ENCODE measurements at places on chromosomes 1 and 21.

DNA sequence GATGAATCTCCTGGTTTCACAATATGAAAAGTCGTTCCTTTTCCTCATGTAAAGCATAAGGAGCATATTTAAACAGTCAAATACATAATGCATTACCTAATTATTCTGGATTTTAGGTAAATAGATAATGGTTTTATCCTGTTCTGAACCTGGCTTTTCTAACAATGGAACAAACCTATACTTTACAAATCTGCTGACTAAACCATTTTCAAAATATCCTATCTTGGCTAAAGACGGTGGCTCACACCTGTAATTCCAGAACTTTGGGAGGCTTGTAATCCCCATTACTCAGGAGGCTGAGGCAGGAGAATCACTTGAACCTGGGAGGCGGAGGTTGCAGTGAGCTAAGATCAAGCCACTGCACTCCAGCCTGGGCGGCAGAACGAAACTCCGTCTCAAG, 2.9 kb downstream of the SMIM12 start:
- DNase-seq, result no peak

DNA sequence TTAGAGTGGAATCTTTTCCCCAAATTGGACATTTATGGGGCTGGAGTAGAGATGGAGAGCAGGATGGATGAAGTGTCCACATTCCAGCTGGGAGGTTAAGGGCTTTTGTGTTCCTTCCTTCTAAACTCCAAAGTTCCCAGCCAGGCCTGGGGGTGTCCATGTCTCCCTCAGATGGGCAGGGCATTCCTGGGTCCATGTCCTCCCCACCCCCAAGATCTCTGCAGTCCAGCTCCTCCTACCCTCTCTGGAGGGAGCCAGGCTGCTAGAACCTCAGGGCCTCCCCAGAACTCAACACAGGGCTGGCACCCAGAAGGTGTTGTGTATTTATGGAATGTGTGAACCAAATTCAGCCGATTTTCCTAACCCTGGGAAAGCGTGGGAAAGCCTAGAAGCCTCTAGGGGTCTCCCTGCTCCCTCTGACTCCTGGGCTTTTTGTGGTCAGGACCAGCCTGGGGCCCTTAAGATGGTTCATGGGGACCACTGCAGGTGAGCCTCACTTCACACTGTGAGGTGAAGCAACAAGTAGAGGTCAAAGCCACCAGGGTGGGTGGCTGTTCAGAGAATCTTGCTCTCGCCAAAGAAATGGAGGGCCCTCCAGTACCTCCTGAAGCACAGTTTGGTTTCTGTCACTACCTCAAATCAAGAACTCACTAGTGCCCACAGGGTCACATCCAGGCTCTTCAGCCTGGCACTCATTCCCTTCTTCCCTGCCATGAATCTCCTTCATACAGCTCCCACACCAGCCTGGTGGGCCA, 54.8 kb downstream of the GLIS1 start:
- no peak for DNase-seq

- no peak for DNase-seq
Measured at GRCh38 chr1:48790397-48790796, 13.7 kb upstream of the BEND5 start.

DNA sequence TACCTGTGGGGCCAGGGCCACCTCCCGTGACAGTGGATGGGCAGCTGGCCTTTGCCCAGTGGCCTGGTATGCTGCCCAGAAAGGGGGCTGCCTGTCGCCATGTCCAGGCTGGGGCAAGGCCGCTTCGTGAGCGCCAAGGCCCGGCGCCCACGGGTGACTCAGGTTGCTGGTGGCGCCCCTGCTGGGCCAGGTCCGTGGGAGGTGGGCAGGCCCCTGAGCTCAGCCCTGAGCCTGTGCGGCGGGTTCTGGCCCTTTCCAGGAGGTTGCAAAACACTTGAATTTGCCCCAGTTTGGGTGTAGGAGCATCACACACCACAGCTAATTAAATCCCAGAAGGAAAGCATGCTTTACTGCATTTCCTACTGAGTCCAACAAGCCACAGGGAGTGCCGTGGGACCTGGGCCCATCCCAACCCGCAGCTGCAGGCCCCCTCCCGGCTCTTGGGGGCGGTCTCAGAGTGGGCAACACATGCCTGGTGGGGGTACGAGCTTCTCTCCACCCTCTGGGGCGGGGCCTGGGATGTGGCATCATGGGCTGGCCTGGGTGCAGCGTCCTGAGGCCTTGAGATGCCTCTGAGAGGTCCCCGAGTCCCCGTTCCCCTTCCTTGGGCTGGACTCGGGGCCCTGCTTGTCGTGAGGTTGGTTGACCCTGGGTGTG, 159.8 kb downstream of the PEX14 start:
- no peak for DNase-seq

DNA sequence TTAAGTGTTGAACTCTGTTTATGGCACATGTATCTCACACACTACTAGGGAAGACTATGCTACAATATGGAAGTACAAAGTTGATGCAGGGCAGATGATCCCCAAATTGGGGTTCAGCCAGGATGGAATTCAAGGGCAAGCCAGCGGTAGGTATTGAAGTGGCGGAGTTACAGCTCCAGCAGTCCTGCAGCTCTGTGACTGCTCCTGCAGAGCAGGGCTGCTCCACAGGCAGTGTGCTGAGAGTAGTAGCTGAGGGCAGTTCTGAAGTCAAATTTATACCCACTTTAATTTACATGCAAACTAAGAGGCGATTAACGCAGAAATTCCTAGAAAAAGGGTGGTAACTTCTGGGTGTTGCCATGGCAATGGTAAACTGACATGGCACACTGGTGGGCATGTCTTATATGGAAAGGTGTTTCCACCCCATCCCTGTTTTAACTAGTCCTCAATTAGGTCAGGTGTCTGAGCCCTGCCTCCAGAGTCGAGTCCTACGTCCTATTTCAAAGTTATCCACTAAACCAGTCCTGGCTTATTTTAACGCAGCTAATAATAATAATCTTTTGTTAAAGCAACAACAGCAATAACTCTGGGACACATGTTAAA, 20.6 kb upstream of the CENPF start:
- no peak for DNase-seq

DNA sequence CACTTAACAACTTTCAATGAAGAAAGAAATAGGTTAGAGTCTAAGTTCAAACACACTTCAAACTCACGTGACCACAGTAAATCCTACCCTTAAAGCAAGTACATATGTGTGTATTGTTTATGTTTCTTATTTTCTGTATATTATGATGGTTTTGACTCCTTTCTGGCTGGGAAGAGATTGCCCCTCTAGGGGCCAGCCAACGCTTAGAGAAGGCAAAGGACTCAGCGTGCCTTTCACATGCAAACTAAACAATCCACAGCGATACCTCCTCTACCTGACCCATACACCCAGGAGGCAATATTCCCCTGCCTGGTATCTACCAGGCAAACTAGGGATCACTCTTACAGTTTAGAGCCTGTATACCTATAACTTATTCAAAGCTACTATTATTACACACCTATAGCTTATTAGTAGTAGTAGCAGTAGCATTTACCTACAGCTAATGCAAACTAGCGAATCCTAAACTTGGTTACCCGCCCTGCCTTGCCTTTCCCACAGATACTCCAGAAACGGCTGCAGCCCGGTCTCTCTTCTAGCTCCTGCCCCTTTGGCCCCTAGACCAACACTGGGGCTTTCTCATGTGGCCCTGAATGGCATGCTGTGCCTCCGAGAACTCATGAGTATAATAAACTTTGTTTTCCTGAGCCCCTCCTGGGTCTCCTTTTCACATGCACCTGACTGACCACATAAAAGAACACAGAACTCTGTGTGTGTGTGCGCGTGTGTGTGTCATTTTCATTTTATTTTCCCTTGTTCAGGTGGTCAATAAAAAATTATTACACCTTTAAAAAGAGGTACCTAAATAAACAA, 14.0 kb downstream of the NRIP1 start:
- DNase-seq, result no peak

DNA sequence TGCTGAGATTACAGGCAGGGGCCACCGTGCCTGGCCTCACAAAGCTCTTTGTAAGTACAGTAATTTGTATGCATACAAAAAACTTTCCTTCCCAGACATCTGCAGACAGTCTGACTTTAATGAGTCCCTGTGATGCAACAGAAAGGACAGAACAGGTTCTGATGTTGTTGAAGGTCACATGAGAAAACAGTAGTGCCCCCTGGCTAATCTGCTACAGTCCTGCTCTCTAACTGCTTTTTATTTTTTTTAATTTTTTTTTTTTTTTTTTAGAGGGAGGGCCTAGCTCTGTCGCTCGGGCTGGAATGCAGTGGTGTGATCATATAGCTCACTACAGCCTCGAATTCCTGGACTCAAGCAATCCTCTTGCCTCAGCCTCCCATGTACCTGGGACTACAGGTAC, 36.7 kb downstream of the ACBD3 start:
- no peak for DNase-seq

- DNase-seq, result no peak
Measured at GRCh38 chr1:168601051-168601450, 24.6 kb downstream of the XCL1 start.

GRCh38 chr1:18104546-18105100, 3.0 kb upstream of the IGSF21 start:
- DNase-seq, result no peak

DNA sequence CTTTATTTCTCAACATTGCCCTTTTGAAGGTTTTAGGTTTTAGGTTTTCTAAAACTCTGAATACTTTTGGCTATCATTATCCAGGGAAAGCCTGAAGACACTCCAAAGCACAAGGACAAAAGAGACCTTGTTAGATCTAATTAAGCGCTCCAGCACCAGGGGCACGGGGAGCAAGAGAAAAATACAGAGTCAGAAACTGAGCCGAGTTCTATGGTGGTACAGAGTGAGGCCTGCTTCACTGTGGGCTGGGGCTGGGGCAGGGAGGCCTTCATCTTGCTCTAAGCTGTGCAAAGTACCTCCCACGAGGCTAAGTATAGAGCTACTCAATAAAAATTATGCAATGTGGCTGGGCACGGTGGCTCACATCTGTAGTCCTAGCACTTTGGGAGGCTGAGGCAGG, 19.7 kb upstream of the RAB4A start:
- no peak for DNase-seq

DNA sequence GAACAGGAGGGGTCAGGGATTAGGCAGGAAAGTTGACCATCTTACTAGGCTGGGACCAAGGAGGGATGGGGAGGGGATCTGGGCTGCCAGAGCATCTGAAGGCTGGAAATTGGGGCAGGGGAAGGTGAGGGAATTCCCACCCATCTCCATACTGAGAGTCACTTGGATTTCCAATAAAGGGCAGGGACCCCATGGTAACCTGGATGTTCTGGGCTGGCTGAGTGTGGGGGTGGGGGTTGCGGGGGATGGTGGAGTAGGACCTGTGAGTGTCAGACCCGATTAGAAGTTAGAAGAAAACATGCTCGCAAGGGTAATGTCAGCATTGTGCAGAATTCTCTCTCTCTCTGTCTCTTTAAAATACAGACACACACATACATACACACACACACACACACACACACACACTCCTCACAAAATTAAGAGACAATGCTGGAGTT, 40.0 kb upstream of the EPS15 start:
- DNase-seq, result no peak

DNA sequence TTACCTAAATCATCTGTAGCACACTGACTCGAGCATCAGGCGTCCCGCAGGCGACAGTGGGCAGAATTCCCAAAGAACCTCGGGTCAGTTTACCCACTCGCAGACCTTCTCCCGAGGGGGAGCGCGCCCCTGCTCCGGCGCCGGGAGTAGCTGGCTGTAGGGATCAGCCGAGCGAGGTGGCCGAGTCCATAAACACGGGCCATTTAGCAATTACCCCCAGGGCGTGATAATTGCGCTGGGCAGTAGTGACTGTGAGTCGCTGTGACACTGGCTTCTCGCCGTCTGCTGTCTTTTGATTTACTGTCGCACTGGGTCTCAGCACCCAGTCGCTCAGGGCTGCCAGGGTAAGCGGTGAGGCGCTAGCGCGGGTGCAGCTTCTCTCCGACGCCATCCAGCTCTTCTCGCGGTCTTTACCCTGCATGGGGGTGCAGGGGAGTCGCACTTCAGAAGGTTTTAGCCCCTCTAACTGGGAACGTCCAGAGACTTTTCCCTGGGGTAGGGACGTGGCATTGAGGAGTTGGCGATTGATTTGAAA, 16.2 kb downstream of the HLX start:
- DNase-seq, result no peak
